Fibroblast of skin of scalp (primary cell): ENCODE measurements at places on chromosomes 16 and 17.

DNA sequence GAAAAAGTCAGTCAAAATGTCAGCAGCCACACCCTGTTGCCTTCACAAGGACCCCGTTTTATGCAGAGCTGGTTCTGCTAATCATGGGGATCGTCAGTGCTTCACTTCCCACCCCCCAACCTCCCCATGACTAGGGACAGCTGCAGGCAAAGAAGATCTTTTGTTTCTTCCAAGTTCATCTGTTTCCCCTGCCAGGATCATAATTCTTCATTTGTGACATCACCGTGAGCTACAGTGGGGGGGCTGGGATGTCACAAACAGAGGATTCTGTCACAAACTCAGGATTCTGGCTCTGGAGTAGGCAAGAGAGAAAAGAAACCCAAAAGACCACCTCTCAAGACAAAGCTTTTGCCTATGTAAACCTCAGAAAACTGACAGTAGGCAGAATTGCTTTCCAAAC lies 24.7 kb downstream of the DNAJC7 start:
- DNase-seq: peak; percentile 17

GRCh38 chr16:54654429-54654828 lies 276.2 kb upstream of the IRX5 start:
- DNase-seq: no peak

- peak; percentile 22 for DNase-seq
These were observed 589.1 kb upstream of the CDH8 start for GRCh38 chr16:62625326-62625725.

DNA sequence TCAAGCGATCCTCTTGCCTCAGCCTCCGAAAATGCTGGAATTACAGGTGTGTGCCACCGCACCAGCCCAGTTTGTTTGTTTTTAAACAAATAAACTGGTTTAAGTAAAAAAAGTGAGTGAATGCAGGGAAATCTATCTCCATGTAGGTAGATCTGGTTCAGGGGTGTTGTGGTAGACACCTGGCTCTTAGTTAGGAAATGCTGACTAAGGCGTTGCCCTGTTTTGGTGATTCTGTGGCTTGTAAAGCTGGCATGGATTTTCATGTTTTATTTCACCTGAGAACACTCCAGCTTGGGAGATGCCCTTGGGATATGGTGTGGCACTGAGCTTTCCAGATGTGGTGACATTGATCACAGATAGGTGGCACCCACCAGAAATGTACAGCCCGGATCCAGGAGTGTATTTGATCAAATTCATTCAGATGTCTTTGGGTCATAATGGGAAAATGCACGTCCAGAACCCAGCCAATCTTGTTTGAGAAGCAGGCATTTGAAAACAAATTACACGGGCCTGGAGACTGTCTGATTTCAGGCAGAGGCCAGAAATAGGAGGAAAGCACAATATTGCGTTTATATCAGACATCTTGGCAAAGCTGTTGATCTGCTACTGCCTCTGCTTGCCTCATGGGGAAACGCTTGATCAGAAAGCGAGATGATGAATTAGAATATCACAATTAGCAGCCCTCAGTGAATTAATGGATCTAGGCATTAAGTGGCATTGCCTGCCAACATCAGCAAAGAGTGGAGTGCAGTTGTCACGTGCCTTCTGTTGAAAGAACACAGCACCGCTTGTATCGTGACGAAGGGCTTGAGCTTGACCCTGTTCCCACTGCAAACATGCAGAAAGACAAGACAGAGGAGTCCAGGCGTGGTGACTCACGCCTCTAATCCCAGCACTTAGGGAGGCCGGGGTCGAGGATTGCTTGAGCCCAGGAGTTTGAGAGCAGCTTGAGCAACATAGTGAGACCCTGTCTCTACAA lies 7.3 kb upstream of the IL34 start:
- DNase-seq: peak; percentile 65

GRCh38 chr17:27502526-27503324 lies 46.5 kb downstream of the KSR1 start:
- DNase-seq: peak; percentile 47

GRCh38 chr17:63498626-63499195 lies 21.9 kb downstream of the ACE start:
- DNase-seq: peak; percentile 72

DNA sequence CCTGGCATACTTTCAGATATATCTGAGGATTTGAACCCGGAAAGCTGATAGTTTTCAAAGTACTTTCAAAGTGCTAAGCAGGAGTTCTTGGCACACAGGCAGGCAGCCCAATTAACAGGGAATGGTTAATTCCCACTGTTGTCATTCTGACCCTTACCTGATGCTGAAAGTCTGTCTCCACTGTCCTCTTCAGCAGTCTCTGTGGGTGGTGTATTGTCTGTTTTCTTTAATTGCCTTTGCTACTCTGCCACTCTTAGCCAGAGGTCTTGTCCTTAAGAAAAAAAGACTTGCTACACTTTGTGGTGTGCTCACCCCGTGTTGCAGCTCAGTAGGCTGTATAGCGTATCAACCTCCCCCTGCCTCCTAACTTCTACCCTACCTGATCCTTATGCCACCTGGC lies 63.2 kb upstream of the SLC12A3 start:
- no peak for DNase-seq

DNA sequence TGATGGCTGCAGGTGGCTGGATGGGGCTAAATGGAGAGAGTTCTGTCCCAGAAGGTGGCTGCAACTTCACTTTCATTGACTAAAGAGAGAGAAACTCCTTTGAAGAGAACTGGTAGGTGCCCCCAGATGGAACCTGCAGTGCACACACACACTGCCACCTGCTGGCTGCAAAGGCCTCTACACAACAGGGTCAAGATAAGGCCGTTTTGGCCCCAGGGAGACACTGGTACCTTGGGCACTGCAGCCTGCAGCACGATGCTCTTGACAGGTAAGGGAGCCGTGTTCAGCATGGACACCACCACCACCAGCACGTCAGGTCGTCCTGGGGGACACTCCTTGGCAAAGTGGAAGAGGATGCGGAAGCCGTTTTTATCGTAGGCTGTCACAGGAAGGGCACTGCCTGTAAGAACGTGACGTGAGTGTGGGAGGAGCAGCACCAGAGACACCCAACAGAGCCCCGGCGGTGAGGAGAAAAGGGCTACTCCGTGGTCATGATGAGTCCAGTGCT lies 22.7 kb downstream of the GGA3 start:
- DNase-seq: peak; percentile 59

- DNase-seq: no peak
These were observed 53.7 kb downstream of the AMFR start for GRCh38 chr16:56371660-56371937.

DNA sequence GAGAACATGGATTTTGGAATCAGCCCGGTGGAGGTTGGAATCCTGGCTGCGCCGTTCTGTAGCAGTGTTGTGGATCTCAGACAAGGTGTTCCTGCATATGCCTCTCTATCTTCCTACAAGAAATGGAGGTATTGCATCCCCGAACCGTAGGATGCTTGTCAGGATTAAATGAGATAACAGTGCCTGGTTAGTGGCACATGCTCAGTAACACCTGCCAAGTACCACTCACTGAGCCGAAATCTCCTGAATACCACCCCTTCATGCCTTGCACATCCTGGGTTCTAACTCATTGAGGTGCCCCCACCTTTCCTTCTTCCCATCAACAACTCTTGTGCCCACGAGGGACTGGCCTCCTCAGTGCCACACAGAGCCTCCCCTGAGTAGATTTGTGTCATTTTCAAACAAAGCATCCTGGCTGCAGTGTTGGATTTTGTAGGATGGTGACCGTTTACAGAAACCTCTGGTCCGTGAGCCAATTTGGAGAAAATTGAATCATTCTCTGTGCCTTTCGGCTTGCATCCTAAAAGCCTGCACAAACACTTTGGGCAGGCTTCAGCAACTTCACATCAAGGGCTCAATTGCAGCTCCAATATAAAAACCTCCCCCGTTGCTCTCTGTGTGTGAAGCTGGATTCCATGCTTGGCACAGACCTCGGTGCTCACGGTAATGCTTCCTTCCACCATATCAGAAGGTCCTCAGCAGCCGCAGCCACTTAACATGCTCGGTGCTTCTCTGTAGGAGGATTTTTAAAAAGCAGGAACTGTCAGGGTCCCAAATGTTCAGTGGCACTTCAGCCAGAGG lies 84.2 kb downstream of the WWOX start:
- peak; percentile 8 for DNase-seq

DNA sequence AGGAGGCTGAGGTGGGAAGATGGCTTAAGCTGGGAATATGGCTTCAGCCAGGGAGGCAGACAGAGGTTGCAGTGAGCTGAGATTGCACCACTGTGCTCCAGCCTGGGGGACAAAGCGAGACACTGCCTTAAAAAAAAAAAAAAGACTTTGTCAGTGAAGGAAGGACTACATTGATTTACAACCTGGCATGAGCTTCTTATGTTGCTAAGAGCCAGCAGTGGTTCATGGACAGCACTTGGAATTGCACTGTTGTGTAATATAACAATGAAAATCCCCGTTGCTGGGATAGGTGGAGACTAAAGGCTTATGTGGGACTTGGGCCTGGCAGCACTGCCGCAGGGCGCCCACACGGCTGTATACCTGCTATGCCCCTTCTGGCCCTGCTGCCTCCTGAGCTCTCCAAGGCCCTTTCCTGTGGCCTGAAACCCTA lies 14.1 kb upstream of the SLC16A5 start:
- DNase-seq: no peak

DNA sequence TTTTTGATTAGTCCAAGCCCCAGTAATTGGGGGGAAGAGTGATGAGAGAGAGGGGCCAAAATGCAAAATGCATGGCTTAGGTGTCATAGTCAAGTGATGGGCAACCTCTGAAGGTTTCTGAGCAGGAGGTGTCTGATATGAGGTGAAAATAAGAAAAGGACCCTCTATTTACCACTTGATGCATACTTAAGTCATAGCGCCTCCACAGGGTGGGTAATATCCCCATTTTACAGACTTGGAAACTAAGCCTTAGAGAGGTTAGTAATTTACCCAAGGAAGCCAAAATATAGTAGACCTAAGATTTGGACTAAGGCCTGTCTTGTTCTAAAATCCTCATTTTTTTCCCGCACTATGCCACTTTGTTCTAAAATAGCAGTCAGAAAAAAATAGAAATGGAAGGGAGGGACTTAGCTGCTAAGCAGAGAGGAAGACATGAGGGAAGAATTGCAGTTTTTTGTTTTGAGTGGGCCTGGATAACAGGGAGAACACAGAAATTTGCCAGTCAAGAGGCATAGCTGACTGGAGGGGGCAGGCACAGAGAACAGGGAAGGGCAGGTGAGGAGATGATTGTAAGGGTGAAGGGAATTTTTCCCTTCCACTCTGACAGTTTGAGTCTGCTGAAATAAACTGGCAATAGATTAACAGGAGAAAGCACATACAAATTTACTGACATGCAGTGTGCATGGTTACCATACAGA lies 2.3 kb upstream of the GRB2 start:
- DNase-seq: no peak

DNA sequence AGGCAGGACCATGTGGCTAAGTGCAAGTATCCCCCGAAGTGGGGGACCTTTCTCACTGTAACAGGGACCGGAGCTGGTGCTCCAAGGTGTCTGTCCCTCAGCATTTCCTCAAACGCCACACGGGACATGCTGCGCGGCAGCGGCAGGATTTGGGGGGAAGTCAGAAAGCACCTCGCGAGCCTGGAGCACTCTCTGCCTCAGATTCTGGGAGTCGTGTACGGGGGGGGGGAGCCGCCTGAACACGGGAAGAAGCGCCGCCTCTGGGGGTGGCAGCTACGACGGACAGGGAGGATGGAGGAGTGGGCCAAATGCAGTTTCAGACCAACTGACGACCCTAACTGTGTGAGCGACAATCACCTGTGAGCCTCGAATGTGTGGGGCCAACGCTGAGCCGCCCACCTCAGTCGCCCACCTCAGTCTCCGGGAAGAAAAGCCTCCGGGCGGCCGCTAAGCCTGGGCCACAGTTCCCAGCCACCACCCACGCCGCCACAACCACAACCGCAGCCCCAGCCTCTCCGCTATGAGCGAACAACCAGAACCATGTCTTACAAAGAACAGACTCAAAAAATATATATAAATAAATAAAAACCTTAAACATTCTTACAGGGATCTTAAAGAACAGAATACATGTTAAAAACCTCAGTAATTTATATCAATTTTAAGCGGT lies 8.8 kb upstream of the TRAP1 start:
- DNase-seq: no peak

GRCh38 chr17:50035421-50035879 lies 20.5 kb upstream of the ITGA3 start:
- peak; percentile 32 for DNase-seq

- DNase-seq: no peak
These were observed 11.1 kb downstream of the RAB40B start for GRCh38 chr17:82687375-82687861.

GRCh38 chr17:12918142-12918541 lies 99.7 kb downstream of the ELAC2 start:
- no peak for DNase-seq
